Kidney (tissue), 22 donors: ENCODE measurements at places on chromosomes 11 and 22.

- DNase-seq, result no peak
Measured at GRCh38 chr11:61700720-61701119, 20.5 kb downstream of the DAGLA start.

DNA sequence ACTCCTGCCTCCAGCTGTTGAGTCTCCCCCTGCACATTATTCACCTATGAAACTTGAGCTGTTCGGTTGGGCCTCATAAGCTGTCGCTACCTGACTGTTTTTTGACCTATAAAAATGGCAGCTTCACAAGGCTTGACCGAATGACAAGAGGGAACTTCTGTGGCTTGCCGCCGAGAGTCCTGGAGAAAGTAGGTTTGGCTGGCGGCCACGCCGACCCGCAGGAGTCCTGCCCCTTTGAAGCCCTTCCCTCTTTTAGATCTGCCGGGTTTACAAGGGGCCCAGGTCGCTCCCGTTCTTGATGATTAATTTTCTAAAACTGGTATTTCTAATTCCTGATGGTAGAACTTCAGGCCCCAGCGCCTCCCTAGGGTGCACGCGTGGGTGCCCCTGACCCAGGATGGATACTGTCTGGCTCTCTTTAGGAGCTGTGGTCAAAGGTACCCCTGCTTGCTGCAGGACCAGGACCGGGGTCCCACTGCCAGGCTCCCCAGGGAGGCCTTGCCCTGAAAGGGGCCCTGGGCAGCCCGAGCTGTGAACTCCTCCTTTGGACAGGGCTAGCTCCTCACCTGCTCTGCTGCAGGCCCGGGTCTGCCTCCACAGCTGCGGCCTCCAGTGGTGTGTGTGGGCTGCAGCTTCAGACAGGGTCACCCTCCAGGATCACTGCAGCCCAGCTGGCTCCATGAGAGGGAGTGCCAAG is 171.8 kb downstream of the CTTN start:
- no peak for DNase-seq

DNA sequence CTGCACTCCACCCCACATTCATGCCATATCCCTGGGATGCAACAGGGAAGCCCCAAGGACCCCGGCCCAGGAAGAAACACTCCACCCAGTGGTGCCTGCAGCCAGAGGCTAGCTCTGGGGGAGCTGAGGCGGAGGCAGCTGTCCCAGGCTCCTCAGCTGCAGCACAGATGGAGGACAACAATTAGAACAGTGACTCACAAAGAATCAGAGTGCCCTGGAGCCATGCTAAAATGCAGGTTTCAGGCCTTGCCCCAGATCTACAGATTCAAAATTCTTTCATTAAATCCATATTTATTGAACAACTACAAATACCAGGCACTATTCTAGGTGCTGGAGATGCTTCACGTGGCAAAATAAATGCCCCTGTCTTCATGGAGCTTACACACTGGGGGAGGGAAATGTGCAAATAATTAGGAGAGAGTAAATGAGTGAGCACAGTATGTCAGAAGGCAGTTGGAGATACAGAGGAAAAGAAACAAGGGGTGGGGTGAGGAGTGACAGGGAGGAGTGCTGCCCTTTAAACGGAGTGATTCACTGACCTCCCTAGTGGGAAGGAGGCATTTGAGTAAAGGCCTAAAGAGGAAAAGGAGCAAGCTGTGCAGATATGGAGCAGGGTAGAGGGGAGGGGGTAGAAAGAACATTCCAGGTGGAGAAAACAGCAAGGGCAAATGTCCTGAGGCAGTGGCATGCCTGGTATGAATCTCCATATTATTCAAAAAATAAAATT is 73.3 kb upstream of the CSNK2A3 start:
- no peak for DNase-seq

DNA sequence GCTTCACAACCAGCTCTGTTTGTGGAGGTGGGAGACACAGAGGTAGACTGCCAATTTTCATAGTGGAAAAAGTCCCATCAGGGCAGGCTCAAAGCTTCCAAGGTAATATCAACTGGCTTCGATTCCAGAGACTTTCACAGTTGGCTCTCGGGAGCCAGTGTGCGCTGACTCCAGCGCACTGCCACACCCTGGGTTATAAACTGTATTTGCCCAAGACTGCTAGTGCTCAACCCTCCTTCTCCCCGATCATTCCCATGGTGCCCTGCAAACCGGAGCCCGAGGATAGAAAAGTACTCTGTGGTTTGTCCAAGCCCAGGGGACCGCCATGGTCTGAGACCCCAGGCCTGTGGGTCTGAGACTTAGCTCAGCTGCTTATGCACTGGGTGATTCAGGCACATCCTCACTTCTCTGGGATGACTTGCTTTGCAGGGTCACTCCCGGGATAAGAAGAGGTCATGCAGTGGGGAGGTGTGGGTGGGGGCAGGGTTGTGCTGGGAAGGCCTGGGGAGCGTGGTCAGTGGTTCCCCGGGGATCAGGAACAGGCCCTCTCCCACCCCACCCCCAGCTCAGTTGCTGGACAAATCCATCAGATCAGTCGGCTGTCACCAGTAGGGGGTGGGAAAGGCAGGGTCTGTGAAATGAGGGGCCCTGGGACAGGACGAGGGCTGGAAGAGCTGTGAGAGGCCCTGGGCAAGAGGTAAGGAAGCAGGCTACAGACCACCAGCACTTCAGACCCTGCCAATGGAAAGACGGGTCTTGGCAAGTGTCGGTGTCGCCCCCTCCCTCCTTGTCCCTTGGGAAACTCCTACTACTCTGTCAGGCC is 26.7 kb upstream of the PICK1 start:
- no peak for DNase-seq

DNA sequence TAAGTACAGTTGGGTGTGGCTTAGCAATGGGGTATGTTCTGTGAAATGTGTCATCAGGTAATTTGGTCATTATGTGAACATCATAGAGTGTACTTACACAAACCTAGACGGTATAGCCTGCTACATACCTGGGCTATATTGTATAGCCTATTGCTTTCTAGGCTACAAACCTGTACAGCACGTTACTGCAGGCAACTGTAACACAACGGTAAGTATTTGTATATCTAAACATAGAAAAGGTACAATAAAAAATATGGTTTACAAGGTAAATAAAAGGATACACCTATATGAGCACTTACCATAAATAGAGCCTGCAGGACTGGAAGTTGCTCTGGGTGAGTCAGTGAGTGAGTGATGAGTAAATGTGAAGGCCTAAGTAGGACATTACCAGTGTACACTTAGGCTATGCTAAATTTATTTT is 73.1 kb upstream of the GDPD4 start:
- DNase-seq, result no peak

DNA sequence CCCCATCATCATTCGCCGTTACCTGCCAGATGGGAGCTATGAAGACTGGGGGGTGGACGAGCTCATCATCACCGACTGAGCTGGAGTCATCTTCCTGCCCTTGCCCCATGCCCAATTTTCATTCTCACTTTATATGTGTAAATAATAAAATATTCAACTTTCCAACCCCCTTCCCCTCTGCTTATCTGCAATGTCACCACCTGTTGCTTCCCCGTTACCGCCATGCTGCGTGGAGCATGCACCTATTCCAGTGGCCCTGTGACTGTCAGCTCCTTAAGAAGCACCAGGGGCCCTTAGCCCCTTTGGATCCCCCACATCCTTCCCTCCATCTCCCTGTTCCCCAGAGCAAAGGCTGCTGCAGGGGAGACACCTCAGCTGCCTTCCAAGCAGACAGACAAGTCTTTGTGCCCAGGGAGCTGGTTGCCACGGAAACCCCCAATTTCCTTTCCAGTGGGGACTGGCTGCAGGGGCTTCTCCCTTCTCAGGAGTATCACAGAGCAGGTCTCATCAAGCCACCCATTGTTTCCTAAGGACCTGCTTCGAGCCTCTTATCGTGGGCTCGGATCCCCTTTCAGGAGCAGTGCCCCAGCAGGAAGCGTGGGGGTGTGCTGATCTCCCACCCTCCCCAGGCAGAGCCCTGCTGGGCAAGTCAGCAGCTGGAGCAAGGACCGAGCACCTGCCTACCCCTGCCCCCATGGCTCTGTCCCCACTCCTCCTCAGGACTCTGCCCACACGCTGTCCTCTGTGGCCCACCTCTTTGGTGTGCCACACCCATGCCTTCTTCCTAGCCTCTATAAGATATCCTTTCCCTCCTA is 14.3 kb downstream of the POLR2F start:
- no peak for DNase-seq

- DNase-seq, result no peak
Measured at GRCh38 chr11:27938011-27938410, 169.9 kb downstream of the KIF18A start.

DNA sequence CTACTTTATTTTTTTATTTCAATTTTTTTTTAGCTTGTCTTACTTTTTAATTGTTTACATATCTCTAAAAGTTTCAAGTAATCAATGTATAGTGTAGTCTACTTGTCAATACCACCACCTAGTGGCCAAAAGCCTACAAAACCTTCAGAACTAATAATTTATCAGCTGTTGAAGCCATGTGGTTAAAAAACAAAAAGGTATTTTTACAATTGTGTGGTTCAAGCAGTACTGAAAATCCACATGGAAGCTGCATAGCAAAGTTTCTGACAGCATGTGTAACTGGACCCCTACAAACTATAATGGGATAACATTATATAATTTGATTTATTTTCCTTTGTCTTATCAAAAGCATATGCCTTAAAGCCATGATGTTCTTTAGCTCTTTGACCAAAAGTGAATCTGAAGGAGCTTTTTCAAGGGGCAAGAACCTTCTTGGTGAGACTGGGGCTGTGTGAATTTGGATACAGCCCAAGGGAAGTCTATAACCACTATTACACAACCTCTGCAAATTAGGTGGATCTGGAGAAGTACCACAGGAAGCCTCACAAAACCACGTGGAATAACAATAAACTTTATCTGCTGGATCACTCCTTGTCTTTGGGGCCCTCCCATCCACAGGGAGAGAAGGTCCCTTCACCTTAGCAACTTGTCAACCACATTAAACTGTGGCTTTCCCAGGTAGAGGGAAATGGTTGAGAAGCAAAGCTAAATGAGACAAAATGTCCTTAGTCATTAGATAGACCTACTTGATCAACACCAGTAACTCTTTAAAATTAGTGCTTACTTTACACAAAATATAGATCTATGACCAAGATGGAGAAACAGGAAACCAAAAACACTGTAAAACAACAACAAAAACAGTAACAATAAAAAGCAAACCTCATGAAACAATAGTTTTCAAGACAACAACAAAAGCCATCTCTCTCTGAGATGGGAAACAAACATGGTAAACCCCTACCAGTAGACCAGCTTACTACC is 9.9 kb downstream of the NARS2 start:
- DNase-seq, result peak; percentile 69

DNA sequence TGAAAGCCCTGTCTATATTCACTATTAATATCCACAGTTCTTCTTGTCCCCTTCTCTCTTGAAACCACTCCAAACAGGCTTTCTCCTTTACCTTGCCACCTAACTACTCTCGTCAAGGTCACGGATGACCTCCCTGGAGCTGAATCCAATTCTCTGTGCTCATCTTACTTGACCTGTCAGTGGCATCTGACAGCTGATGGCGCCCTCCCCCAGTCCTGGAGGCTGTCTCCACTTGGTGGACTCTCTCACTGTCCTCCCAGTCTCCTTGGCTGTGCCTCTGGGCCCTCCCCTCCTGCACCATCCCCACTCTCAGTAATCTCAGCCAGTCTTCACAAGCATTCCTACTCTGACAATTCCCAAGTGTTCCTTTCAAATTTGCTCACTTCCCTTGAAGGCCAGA is 8.7 kb downstream of the TNKS1BP1 start:
- peak; percentile 60 for DNase-seq

DNA sequence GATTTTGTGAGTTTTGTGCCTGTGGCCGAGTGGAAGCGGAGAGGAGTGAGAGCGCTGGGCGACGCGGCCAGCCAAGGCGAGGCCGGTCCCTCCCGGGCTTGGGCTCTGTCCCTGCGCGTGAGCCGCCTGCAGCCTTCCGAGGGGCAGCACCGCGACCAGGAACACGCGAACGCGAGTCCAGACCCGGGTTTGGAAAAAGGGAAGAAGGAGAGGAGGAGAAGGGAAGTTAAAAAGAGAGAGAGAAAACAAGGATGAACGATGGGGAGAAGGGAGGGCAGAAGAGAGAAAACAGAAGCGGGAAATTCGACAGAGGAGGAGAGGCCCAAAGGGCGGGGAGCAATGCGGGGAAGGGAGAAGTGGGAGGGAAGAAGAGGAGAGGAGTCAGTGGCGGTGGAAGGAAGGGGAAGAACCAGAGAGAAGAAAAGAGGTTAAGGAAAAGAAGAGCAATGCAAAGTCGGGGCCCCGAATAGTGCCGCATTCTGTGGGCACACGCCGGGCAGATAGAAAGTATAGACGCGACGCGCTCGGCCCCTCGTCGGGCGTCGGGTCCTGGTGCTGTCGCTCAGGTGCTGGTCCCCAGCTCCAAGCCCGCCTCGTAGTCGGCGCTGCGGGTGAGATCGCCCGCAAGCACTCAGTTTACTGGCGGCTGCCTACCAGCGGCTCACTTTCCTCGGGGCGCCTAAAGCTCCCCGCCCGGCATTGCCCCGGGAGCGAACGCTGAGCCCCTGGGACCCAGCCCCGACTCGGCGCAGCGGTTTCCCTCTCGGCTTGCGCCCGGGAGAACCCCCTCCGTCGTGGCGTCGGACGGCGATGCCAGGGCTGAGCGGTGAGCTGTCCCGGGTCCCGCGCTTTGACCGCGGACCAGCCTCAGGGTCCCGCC is 2.8 kb upstream of the BARX2 start:
- no peak for DNase-seq

DNA sequence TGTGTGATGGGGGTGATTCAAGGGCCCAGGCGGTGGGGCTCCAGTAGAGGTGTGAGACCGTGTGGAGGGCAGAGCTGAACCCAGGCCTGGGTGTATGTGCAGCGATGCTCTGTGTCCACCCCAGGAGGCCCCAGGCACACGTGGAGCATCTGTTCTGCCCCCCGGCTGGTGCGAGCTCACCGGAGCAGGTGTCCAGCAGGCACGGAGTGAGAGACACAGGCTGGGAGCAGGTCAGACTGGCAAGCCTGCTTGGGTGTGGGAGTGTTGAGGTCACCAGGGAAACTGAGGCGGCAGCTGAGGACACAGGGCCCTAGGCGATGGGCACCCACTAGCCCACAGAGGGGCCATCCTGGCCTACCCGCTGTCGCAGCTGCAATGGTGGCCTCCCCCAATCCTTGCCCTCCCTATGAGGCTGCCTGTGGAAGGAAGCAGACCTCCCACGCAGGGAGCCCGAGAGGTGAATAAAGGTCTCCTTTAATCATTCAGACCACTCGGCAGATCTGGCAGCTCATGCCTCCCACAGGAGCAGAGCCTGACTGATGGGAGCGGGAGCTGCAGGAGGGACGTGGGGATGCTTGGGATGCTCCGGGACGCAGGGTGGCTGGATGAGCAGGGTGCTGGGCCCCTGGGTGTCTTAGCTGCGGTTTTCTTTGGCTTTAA is 1165.1 kb downstream of the BRD1 start:
- peak; percentile 69 for DNase-seq
